ENCODE measurements at places on chromosomes 6 and 20.

GRCh38 chr6:89763550-89763949, 56.0 kb downstream of the MDN1 start:
- no peak for DNase-seq

GRCh38 chr6:160337301-160337700, 10.9 kb upstream of the SLC22A3 start:
- no peak for DNase-seq

DNA sequence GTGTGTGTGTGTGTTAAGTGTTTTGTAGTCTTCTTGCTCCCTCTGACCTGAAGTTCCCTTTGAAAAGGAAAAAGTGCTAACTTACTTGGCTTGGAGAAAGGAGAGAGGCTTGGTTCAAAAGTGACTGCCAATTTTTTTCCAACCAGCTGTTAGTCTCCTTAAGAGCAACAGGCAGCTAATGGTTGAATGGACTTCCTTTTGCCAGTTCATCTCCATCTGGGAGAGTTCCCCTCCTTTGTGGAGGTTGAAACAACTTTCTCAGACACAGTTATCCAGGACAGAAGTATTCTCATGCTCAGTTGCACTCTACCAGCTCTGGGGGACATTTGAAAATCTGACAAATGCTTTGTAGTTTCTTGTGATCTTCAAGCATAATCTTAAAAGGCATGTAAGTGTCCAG, 4.5 kb downstream of the RIPOR2 start:
- DNase-seq: no peak

DNA sequence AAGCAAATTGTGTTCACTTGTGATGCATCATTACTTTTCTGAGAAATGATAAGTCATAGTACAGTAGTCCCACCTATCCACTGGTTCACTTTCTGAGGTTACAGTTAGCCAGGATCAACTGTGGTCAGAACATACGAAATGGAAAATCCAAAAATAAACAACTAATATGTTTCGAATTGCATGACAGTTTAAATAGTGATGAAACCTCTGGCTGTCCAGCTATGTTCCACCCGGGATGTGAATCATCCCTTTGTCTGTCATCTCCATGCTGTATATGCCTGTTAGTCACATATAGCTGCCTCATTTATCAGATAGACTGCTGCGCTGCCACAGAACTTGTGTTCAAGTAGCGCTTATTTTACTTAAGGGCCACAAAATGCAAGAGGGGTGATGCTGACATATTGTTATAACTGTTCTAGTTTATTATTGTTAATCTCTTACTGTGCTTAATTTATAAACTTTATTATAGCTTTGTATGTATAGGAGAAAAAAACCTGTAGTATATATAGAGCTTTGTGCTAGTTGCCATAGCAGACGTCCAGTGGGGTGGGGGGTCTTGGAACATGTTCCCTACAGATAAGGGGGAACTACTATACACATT, 29.2 kb downstream of the AFDN start:
- no peak for DNase-seq

GRCh38 chr6:43758617-43759050, 11.4 kb upstream of the VEGFA start:
- DNase-seq: no peak

Data from activated naive CD4-positive, alpha-beta T cell (primary cell).